G401 (cell line): ENCODE measurements at places on chromosomes 6 and 20. TPM values are rescaled to one million over a fixed set of nuclear protein-coding genes. Genes with fewer than 3 reads are reported as not detected.

DNA sequence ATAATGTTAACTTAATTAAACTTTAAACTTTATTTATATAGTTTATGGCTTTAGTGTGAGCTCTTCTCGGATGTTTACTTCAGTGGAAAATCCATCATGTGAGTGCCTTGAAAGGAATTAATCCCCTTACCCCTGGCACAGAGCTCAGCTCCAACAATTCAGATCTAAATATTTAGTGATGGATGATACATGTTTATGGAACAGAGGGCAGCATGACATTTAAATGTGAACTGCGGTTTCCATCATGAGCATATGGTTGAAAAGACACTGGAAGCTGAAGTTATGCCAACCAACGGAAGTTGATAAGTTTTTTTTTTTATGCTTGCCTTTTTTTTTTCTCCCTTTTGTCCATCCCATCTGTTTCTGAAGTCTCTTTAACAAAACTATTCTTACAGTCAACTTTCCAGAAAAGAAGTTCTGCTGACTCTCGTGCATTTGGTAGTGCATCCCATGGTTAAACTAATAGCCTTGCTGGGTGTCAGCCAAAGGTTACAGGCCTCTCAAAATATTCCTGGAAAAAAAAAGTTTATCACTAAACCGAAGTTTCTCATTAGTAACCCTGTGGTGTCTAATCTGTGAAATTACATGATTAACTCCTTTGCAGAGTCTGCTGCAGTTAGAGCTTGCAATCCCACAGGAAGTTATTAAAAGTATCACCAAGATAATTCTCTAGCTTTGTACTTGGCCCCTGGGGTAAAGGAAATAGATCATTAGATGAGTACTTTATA lies 243.9 kb upstream of the TCF21 start:
- no peak for DNase-seq

DNA sequence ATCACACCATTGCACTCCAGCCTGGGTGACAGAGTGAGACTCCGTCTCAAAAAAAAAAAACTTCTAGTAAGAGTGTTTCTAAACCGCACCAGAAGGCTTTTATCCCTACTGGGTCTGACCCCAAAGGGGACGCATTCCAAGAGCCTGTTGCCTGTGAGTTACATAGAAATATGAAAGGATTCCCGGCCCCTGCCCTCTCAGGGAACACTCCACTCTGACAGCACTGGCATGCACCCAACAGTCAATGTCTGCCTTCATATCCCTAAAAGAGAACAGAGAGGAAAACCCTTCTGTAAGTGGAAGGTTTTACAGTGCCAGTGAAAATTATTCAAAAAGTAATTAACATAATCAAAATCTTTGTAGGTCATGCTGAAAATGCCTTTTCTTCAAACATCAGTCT lies 117.1 kb upstream of the PTPRT start:
- DNase-seq = peak; percentile 6

- peak; percentile 21 for DNase-seq
Observed at GRCh38 chr20:17794400-17794799, 94.6 kb downstream of the BANF2 start.

DNA sequence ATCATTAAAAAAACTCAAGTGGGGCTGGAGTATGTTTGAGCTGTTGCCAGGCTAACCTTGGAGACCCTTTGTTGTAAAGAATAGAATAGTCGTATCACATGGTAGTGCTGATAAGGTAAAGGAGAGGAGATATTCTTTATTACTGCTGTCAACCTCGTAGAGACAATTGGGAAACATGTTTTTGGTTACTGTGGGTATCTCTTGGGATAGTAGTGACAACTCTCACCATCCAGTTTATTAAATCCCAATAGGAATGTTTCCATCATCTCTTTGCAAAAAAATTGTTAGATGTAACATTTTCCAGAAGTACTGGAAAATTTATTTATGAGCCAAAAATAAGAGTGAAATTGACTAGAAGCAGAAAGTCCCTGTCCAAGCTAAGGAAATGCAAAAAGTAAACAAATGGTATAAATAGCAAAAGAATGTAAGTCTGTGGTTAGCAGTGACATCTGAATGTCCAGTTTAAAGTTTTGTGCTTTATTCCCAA lies 829.3 kb upstream of the CITED2 start:
- DNase-seq = no peak

DNA sequence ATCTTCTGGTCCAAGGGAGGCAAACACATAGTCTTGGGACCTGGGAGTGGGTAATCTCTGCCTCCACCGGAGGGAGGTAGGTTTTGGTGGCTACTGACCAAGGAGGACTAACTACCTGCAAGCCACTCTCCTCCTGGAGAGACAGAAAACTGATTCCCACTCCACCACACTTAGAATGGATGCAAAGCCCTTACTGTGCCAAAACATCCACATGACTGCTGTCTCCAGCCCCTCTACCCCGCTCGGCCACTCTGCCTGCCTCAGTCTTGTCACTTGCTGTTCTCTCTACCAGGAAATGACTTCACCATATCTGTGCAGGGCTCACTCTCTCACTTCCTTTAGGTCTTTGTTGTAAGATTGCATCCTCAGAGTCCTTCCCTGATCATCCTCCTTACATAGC lies 129.5 kb upstream of the ARG1 start:
- DNase-seq = no peak

GRCh38 chr6:168100011-168100802 lies 21.2 kb upstream of the FRMD1 start:
- no peak for DNase-seq

GRCh38 chr20:64082126-64082731 lies 2.0 kb downstream of the LKAAEAR1 start:
- DNase-seq = peak; percentile 33

GRCh38 chr6:148179786-148180185 lies 162.9 kb upstream of the SASH1 start:
- no peak for DNase-seq

- DNase-seq = no peak
Observed at GRCh38 chr20:7113577-7114466, 346.3 kb downstream of the BMP2 start.

DNA sequence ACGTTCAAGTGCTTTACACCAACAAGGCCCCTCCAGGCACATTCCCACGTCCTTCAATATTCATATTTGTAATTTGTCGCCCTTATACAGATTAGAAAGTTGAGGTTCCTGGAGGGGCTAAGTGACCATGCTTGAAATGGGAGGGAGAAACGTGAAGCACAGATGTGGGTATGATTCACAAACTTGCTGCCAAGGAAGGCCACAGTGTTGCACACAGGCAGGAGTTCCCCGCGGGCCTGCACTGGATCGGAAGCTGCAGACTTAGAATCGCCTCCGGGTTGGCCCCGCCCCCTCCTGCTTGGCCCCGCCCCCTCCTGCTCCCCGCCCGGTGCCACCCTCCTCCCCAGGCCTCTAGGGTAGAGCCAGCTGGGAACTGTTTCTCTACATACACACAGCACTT lies 58.2 kb upstream of the QKI start:
- no peak for DNase-seq

- DNase-seq = no peak
Observed at GRCh38 chr6:150617062-150617461, 17.4 kb downstream of the PLEKHG1 start.

DNA sequence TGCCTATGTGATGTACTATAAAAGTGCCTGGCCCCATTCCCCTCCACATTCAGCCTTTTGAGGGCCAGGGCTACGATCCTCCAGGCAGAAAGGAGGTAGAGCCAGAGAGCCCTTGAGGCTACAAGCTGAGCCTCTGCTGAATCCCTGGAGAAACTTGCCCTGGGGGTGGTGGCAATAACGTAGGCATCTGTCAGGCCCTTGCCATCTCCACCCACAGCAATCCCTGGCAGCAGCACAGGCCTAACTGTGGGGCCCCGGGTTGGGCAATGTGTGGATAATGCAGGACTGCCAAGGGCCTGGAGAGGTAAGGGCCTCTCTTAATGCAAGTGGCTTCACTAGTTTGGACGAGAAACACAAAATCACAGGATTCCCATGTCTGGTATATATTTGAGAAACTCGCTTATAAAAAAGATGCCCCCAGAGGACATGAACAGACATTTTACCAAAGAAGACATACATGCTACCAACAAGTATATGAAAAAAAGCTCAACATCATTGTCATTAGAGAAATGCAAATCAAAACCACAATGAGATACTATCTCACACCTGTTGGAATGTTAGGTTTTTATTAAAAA lies 99.0 kb downstream of the QRSL1 start:
- no peak for DNase-seq

GRCh38 chr20:45358282-45359068 lies 4.5 kb upstream of the SYS1 start:
- peak; percentile 96 for DNase-seq

GRCh38 chr6:73169633-73170032 lies 55.7 kb downstream of the KHDC1L start:
- DNase-seq = no peak

- DNase-seq = peak; percentile 55
Observed at GRCh38 chr20:47725248-47725973, 59.9 kb downstream of the SULF2 start.

- no peak for DNase-seq
Observed at GRCh38 chr6:132934496-132934895, 120.1 kb downstream of the RPS12 start.

- DNase-seq = no peak
Observed at GRCh38 chr20:32012159-32012688, 2.0 kb downstream of the CCM2L start.

DNA sequence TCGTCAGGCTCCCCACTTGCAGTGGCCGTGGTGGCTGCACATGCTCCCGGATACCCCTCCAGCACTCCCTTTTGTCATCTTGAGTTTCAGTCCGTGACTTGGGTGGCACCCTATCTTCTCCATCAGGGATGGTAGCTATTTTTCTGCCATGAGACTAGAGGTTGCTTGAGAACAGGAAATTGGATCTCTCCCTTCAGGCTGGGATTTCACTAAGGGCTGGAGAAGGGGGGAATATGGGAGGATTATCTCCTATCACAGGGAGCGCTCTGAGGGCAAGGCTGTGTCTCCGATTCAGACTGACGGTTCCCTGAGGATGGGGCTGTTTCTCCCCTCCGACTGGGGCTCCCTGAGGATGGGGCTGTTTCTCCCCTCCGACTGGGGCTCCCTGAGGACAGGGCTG lies 123.1 kb downstream of the MRPL14 start:
- no peak for DNase-seq

DNA sequence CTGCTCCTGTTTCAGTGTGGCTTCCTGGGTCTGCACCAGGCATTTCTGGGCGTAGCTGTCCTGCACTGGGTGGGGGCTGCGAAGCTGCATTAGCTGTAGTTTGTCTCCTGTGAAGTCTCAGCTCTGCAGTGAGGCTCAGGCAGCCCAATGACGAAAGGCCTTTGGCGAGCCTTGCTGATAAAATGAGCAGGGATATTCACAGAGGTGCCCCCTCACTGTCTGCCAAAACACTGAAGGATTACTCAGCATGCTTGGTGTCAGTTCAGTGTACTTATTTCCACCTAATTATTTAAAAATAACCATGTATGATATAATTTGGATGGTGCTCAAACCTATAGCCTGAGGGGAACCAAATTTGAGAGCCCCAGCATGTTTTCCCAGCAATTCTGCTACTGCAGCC lies 73.5 kb downstream of the ECT2L start:
- DNase-seq = no peak

GRCh38 chr6:6409397-6410030 lies 89.1 kb upstream of the F13A1 start:
- DNase-seq = no peak

DNA sequence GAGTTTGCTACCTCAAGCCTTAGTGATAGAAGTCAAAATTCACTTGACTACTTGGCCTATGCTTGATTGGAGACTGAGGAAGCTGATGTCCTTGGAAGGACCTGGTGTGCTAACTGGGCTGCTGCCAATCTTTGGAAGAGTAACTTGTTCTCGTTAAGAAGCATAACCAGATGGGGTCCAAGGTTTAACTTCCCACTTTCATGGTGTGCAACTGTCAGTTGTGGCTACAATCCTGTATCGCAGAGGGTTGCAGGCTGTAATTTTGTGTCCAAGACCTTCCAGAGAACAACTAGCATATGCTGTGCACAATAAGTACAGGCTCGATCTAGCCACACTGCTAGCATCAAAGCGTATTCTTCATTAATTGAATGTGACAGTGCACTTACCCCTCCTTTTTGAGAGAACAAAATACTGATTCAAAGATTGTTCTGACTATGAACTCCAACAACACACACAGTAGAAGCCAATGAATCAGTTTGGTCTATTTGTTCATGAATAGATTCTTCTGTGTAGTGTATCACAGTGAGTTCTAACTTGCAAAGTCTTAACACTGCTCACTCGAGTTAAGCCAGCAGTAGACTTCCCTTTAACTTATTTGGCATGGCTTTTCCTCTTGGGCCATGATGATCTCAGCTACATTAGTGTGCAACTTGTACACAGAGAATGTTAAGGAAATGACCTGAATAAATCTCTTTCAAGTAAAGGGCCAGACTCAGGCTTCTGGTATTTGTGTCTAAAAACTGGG lies 15.8 kb upstream of the PLCB1 start:
- DNase-seq = no peak

DNA sequence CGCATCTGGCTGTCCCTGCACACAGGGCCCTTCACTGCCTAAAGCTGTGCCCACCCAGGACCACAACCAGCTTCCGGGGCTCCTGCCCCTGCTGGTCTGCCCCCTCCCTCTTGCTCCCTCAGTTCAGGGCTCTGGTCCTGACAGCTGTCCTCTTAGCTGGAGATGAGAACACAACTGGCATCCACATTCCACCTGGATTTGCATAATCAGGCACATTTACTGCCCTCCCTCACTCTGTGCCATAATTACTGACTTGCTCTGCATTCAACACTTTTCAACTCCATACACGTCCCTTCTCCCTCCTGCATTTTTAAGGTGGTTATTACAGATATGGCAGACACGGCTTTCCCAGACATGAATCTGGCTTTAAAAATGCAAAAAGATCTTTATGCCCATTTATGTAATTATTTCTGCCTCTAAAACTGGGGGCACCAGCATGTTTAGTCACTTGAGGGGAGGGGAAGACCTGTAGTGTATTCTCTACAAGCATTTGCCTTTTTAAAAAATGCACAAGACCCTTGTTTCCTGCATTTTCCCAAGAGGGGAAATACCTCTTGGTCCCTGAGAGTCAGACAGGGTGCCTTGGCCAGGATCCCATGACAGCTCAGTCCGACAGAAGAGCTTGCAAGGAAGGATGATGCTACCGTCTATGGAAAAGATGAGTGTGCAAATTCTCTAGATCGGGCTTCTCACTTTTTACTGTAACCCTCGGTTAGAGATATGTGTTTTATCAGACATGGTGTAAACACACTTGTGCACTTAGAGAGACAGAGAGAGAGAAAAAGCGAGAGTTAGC lies 401.8 kb downstream of the PREX1 start:
- DNase-seq = no peak

Gene DEF6
- total RNA-seq = 11.3 and 12.6 TPM in 2 replicates

Gene GPSM3
- total RNA-seq = 3.4 and 7.9 TPM in 2 replicates

Gene MRAP2
- not detected in 2 replicates for total RNA-seq

Gene ZSCAN12
- 5.8 and 7.0 TPM in 2 replicates for total RNA-seq

Gene SLC17A2
- not detected in 2 replicates for total RNA-seq

Gene FGD2
- total RNA-seq = 0.55 and 1.2 TPM in 2 replicates

Gene MUCL3
- not detected in 2 replicates for total RNA-seq

Gene B3GALT4
- 0.61 and 1.9 TPM in 2 replicates for total RNA-seq
